ENCODE measurements at places on chromosomes 2 and 18.

DNA sequence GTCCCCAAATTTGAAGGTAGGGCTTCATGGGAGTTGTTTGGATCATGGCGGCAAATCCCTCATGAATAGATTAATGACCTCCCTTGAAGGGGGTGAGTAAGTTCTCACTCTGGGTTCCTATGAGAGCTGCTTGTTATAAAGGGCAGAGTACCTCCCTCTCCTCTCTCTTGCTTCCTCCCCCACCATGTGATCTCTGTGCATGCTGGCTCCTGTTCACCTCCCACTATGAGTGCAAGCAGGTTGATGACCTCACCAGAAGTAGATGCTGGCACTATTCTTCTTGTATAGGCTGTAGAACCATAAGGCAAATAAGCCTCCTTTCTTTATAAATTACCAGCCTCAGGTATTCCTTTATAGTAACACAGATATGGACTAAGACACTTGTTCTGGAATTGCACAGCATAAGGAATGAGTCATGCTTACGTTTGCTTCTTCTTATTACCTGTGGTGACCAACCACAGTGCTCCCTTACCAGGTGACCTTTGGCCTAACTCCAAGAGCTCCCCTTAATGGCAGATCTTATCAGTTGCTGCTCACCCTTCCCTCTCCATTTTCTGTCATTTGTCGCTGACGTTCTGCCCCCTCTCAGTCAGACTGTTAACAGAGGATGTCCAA lies 559.5 kb upstream of the GCFC2 start:
- DNase-seq = no peak

DNA sequence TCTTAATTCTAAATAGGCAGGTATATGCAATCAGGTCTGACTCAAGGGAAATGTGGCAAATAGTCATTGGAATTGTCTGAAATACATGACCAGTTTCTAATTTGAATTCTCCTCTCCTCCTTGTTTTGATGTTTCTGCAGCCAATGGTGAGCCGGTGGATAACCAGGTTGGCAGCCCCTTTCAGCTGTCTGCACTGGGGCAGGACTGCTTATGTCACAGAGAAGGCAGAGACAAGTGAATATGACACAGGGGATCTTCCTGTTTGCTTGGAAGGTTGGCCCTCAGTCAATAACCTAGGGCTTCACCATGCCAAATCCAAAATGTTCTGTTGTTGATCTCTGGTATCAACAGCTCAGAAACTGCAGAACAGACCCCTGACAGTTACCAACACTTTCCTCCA lies 12.1 kb downstream of the MYT1L start:
- DNase-seq = no peak

DNA sequence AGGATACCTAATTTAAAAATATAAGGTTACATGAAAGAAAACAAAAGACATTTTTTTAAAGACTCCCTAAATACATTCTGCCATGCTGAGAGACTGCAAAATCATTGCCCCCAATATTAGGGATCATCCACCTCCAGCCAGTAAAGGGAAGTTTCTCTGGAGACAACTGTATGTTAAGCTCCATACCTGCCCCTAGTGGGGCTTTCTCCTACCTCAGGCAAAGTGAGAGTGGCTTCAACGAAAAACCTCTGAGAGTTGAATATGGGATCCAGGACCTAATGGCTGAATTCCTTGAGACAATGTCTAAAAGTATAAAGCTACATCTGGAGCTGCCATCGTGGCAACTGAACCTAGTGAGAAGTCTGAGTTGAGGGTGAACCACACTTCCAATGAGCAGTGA lies 248.1 kb upstream of the FIGN start:
- no peak for DNase-seq

GRCh38 chr2:188474316-188474715 lies 182.6 kb downstream of the GULP1 start:
- DNase-seq = no peak

DNA sequence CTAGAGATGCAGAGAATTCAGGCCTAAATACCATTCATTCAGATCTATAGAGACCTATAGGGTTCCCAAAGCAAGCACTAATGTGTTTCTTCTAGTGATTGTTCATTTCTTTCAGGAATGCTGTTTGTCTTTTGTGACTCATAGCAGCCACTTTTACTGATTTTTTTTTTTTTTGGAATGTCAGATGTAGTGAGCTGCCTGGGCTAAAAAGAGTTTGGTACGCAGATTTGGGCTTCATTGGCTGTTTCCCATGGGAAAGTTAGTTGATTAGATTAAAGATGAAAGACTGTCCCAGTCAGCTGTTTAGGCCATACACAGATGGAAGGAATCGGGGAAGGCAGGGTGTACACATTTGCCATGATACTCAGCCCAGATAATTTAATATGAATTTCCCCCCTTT lies 87.6 kb downstream of the CDC42EP3 start:
- no peak for DNase-seq

GRCh38 chr18:64854112-64854511 lies 705.2 kb upstream of the LINC00305 start:
- no peak for DNase-seq

DNA sequence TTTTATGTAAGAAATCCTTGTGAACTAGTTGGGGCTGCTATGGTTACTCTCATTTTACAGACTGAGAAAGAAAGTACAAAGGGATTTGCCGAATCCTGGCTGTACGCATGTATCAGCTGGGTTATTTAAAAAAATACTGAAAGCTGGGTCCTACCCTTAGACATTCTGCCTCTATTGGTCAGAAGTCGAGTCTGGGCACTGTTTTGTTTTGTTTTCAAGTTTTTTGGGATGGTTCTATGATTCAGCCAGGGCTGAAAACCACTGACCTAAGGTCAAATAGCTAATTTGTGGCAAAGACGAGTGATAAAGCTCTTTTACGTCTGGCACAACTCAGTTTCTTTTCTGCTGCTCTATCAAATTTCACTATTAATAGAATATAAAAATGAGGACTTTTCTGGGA lies 5.9 kb upstream of the SLC8A1 start:
- DNase-seq = no peak

GRCh38 chr18:55787536-55788073 lies 199.6 kb upstream of the TCF4 start:
- DNase-seq = no peak

DNA sequence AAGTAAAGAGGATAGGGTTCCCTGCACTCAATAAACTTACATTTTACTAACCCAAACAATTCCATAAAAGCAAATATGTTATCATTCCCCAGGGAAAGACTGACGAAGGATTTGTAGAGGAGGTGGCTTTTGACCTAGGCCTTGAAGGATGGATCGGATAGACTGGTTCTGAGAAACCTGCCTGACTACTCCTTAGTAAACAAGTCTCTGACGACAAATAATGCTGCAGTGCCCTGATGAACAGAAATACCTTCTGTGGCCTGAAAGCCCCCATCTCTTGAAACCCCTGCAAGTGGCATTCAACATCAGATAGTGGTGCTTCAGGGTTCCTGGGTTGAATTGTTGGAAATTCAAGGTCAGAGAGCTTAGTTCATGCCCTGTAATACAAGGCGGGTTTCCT lies 19.2 kb downstream of the PRKCE start:
- no peak for DNase-seq

DNA sequence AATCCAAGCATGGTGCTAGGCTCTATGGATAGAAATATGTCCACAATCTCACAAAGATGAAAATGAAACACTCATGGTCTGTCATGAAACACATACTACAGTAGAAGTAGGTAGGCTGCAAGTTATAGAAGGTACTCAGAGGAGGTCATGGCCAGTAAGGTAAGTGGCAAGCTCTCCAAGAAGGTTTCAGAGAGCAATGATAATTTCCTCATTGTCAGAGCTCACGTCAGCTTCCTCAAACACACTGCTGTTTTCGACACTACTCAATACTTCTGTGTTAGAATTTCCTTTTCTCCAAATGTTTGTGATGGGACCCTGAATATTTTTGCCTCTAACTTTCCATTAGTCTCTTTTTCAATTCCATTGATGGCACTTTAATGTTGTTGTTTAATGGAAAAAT lies 25.5 kb downstream of the CCDC141 start:
- DNase-seq = no peak

GRCh38 chr2:139645617-139646016 lies 865.4 kb upstream of the NXPH2 start:
- DNase-seq = no peak

- DNase-seq = no peak
These were observed 23.6 kb downstream of the FZD5 start for GRCh38 chr2:207746131-207746530.

- no peak for DNase-seq
These were observed 995.6 kb upstream of the SLC39A10 start for GRCh38 chr2:194661431-194661830.

DNA sequence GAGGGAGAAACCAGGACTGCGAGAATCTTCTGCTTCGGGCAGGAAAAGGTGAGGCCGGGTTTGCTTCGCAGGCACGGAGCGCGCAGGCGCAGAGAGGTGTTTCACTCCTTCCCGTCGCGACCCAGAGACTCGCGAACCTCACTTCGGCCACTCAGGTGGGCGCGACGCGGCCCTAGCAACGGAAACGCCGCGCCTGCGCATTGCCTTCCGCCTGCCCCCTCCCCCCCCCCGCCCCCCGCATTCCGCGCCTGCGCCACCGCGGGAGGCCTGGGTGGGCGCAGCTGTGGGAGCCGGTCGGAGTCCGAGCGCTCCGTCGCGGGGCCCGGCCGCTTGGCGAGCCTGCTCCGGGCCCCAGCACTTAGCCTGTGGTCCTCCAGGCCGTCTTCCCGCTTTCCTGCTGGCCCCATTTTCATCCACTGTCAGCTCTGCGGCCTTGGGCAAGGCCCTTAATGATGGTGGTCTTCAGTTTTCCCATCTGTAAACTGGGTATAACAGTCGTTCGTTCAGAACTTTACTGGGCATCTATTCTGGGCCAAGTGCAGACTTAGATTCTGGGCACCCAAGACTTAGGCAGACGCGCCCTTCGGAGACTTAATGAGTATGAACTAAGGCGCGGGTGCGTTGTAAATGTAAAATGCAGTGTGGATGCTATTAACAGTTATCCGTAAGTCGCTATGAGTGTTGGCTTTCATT lies 62.1 kb upstream of the ACKR3 start:
- DNase-seq = peak; percentile 24

GRCh38 chr2:69817729-69818501 lies 11.5 kb upstream of the GMCL1 start:
- no peak for DNase-seq

- no peak for DNase-seq
These were observed 79.9 kb downstream of the TRIB2 start for GRCh38 chr2:12796657-12797056.

All from stimulated activated CD8-positive, alpha-beta memory T cell treated with anti-CD3 and anti-CD28 coated beads, Interleukin-7, amount 100 ng/mL, for 1 hour (primary cell).